NCI-H2171 treated with DMSO at 0.1 percent for 48 hours (cell line): ENCODE measurements at places on chromosomes 5 and 9.

DNA sequence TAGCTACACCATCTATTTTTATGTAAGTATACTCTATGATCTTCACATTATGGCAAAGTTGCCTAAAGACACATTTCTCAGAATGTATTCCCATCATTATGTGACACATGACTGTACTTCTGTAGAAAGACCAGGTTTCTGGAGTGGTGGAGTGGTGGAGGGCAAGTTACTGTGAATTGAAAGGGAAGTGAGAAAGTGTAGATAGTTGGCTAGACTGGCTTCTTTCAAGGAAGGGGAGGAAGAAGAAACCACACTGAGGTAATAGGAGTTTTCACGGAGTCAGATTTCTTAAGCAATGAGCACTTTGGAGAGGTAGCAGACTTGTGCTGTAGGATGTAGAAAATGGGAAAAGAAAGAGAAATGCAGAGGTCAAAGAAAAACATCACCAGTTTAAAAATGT, 50.9 kb upstream of the EQTN start:
- DNase-seq, result no peak

GRCh38 chr5:21164425-21164824, 1176.4 kb upstream of the CDH18 start:
- no peak for DNase-seq

- DNase-seq, result peak; percentile 57
Measured at GRCh38 chr5:13932011-13932410, 12.5 kb downstream of the DNAH5 start.

DNA sequence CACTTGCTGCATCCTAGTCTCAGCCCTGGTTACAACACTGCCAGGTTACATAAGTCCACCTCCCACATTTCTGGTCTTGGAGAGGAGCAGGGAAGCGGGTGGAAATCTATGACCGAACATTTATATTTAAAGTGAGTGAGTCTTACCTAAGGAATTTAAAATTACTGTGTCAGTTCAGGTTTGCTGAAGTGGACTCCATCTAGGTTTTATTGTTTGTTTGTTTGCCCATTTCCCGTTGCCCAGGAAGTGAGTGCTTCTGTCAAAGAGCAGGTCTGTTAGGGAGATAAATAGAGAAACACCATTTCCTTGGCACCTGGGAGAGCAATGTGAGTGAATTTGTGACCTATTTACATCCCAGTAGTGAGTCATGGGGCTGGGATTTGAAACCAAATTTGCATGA, 179.5 kb downstream of the KIF4B start:
- no peak for DNase-seq

- DNase-seq, result no peak
Measured at GRCh38 chr9:89467278-89467625, 30.7 kb downstream of the SEMA4D start.

GRCh38 chr9:1875921-1876448, 139.2 kb upstream of the SMARCA2 start:
- DNase-seq, result no peak

DNA sequence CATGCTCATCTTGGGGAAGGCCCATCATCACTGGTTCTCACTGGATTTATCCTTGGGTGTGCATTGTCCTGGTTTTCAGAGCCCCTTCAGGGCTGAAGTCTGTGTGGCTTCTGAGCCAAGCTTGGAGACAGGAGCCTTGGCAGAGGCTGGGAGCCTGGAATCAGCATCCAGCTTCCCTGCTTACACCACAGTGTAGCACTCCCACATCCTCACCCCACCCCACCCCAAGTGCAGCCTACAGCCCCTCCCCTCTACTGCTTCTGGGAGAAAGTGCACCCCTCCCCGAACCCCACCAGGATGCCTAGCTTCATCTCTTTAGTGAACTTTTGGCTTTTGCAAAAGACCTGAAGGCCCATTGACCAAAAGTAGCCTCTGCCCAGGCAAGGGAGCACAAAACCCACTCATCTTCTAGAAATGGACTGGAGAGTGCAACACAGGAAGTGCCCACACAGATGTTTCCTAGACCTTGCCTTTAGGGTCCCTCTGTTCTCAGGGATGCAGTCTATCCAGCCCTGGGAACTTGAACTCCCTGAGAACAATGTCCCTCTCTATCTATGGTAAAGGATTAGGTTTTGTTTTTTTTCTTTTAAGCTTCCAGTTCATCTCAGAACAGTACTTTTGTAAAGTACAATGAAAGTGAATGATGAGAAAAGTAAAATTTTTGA, 189.7 kb downstream of the PALM2AKAP2 start:
- no peak for DNase-seq

- no peak for DNase-seq
Measured at GRCh38 chr9:136522314-136523237, 23.3 kb downstream of the NOTCH1 start.

DNA sequence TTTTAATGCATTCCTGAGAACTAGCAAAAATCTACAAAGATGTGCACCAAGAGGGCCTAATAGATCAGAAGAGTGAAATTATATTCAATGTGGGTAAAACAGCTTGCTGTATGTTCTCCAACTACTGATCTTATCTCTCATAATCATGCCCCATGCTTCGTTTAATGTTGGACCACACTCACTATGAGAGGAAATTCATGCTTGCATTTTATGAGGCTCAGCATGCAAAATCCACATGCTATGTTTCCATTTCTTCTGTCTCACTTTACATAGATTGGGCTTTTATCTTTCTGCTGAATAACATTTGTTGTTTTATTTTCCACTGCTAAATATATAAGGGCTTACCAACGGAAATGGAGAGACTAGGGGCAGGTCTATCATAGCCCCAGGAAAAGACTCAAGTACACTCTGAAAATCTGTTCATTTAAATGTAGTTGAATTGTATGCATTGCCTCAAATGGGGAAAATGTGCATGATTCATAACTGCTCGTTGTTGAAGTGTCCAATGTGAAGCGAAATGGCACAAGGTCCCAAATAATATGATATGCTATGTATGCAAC, 474.2 kb downstream of the EFNA5 start:
- DNase-seq, result peak; percentile 5

DNA sequence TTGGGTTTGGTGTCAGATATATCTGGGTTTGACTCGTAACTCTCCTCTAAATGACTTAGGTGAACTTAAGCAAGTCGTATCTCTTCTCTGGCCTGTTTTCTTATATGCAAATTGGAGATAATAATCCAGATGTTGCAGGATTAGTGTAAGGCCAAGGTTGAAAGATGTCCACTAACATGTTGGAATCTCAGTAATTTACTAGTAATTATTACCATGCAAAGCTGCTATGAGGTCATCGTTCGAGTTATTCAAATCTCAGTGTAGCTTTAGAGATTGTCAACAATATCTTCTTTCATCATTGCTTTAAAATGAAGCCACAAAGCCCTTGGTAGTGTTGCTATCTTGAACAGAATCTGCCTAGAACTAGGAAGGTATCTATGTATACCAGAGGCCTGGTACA, 437.7 kb upstream of the KLF4 start:
- no peak for DNase-seq

DNA sequence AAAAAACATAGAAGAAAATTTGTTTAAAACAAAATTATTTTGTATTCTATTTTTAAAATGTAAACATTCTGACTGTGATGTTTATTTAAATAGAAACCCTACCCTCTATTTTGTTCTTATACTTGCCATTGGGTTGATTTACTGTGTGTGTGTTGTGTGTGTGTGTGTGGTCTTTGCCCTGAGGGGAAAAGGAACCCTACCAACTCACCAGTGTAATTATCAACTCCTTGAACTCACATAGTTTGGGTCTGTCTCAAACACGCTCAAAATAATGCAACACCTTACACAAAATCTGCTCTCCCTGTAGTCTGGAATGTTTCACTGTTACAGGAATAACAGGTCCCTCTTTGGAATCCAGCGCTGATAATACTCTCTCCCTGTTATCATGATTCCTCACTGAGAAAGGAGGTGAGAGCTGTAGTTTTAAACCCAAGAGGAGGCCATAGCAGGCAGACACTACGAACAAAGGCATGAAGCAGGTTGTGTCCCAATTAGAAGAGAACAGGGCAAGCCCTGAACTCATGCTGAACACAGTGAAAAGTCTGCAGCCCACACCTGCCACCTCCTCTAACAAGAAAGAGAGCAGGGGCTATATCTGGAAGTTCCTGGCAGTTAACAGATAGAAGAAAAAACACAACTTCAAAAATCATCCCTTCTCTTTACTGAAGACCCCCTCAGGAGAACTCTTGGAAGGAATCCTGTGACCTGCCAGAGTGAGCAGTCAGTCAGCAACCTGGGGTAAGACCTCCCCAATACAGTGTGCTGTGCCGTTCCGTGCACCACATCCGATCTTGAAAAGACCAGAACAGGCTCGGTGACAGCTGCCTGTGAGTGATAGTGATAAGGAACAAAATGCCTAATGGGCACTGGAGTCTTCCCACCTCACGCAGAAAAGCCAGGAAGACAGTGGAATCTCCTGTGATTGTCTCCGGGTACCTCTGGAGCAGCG, 608.1 kb upstream of the ADAMTS16 start:
- DNase-seq, result no peak

- no peak for DNase-seq
Measured at GRCh38 chr5:8436924-8437323, 568.0 kb downstream of the MTRR start.

DNA sequence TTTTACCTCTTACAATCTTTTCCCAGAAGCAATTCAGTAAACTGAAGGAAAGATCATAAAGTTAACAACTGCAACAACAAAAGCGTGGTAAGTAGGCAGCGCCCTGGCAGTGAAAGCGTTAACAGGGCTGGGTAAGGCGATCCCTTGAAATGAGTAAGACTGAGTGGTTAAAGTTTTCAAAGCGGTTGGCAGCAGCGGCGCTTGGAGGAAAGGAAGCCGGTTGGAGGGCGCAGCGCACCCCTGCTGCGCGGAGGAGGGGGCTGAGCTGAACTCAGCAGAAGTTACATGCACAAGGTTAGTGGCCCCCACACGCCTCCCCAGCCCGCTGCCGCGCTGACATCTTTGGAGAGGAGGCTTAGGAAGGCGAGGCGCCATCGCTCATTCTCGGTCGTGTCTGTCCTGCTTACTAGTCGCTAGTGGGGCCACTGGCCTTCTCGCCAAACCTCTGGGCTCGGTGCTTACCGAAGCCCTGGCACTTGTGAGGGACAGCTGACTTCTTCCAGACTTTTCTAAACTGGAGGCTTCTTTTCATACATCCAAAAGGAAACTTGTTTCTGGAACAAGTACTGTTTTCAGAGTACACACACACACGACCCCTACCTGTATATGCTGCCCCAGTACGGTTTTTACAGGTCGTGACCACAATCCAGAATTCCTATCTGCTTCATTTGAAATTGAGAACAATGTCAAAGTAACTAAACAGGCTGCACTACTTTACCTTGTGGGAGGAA, at the start of gene SH3RF2:
SH3RF2 (plus strand) TSS at position 178 of the 731 bp plus-strand sequence. CDS start 1,351 bp downstream, outside the sequence.
- DNase-seq, result peak; percentile 1

DNA sequence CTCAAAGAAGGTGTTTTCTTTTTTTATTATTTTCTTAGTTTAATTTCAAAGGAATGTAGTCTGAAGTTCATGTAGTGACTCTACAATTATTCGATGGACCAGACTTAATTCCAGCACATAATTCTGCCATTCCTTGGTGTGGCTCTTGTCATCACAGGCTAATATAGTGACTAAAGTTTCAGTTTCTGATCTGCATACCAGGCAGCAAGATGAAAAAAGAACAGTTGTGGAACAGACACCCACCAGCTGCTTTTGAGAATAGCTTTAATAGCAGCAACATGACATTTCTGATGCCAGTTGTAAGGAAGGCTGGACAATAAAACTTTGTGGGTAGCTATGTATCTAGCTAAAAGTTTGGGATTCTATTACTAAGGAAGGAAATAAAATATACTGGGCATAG, 676.3 kb upstream of the GRAMD2B start:
- DNase-seq, result no peak

DNA sequence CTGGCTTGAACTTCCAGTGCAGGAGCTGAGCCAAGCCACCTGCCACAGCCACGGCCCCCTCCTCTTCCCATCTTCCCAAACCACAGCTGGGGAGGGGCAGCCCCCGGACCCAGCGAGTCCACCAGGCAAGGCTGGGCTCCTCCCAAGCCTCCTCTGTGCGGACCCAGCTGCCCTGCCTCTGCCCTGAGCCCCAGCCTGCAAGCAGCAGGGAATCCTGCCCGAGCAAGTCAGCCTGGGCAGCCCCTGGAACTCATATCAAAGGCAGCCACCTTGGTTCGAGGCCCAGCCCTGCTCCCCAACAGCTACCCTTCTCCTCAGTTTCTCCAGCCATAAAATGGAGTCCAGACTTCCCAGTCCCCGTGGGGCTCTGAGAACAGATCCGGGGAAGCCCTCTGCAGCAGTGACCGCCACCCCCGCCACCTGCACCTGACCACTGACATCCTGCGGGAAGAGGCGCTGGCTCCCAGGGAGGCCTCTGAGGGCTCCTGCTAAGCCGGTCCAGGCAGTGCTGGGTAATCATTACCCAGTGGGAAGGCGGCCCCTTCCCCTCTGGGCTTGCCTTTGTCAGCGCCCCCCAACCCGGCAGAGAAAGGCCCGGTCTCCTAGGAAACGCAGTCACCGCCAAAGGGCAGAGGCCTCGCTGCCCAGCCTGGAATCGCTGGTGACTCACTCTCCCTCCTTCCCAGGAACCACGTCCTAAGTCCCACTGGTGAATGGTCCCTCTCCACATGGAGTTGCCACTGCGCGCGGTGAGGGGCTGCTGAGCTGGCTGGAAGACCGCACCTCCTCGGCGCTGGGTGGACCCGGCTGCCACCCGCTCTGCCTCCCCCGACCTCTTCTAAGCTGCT, 1.5 kb downstream of the VAV2 start:
- peak; percentile 16 for DNase-seq

GRCh38 chr9:92435263-92435662, 11.0 kb upstream of the OMD start:
- DNase-seq, result no peak

DNA sequence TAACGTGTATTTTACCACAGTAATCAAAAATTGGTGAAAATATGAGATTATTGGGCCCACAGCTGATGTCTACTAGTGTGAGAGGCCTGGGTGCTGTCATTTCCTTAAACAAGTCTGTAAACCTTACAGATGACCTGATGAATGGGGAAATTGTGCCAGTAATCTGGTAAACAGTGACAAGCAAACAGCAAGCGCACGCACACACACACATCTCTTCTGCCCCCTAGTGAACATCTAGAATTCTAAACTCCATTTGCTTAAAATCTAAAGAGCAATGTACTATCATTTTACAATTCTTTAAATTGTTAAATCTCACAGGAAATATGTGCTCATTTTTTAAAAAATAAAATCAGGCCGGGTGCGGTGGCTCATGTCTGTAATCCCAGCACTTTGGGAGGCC, 7.5 kb upstream of the RAPGEF1 start:
- DNase-seq, result peak; percentile 74

GRCh38 chr9:96062031-96062430, 186.5 kb downstream of the ERCC6L2 start:
- DNase-seq, result no peak

DNA sequence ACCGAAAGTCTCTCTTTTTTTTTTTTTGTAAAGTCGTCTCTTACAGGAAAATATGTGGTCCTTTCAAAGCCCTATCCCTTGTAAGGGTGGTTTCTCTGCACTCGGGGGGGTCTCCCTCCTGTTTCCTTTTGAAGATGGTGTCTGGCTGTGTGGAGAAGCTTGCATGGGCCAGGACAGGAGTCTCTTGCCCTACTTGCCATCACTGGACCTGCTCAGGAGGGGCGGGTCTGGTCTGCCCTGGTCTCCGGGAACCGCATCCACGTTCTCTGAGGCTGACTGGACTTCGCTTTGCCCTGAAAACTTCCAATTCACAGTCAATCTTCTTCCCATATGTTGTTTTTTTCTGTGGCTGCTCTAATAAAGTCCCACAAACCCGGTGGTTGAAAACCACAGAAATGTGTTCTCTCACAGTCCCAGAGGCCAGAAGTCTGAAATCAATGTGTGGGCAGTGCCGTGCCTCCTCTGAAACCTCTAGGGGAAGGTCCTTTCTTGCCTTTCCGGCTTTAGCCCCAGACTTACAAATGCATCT, 92.9 kb upstream of the IER5L start:
- no peak for DNase-seq

- DNase-seq, result peak; percentile 31
Measured at GRCh38 chr5:177357459-177358351, at the start of gene RGS14. Gene RGS14, plus strand, starts transcription at chr5:177357924. Its CDS starts 101 bp downstream, at chr5:177358025.

- DNase-seq, result no peak
Measured at GRCh38 chr9:124660341-124660801, 110.7 kb downstream of the NR6A1 start.
